ENCODE measurements at places on chromosomes 3 and 15.
A peak's percentile ranks its signal among the peaks of the same experiment; 100 is the strongest.

- H3K27me3 ChIP-seq = no peaks in the 10 kb centered on the region
- no peak for DNase-seq
- peak within 1 kb of the TSS; percentile 59 for H3K27ac ChIP-seq
- H3K36me3 ChIP-seq = no peaks in the 10 kb centered on the region
Measured at GRCh38 chr15:41558400-41559238, at the start of gene TYRO3. Gene TYRO3, plus strand, starts transcription at chr15:41559212. Its CDS starts 46 bp downstream, at chr15:41559258.

- peaks cover 10% of the 10 kb centered on the region for H3K4me1 ChIP-seq
- H3K4me3 ChIP-seq = no peak overlapping the region
- DNase-seq = no peak
- H3K27ac ChIP-seq = no peak overlapping the region
- no peaks in the 10 kb centered on the region for H3K36me3 ChIP-seq
Measured at GRCh38 chr3:120162400-120162799, 68.2 kb upstream of the GSK3B start.

- H3K27me3 ChIP-seq = no peaks in the 10 kb centered on the region
- no peaks in the 10 kb centered on the region for H3K36me3 ChIP-seq
- no peaks in the 10 kb centered on the region for H3K4me1 ChIP-seq
- no peak for DNase-seq
Measured at GRCh38 chr3:182116386-182116785, 404.7 kb downstream of the SOX2 start.

DNA sequence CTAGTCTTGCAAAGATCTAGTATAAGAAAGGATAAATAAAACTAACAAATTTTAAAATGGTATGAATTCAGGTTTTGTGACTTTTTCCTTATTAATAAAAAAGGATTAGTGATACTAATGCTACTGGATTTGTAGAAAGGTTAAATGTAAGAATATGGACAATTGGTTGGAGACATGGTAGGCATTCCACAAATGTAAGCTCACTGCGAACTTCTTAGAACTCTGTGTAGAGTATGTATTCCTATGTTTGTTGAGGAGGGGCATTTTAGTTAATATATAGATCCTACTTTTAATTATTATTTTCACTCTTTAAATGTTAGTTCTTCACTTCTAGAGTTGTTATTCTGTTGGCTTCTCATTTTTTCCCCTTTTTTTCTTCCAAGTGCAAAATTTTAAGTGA lies 414.3 kb downstream of the RBMS3 start:
- no peak for DNase-seq
- no peaks in the 10 kb centered on the region for H3K27me3 ChIP-seq
- no peaks in the 10 kb centered on the region for H3K36me3 ChIP-seq
- H3K4me3 ChIP-seq = no peak overlapping the region
- peaks cover 28% of the 10 kb centered on the region for H3K4me1 ChIP-seq

DNA sequence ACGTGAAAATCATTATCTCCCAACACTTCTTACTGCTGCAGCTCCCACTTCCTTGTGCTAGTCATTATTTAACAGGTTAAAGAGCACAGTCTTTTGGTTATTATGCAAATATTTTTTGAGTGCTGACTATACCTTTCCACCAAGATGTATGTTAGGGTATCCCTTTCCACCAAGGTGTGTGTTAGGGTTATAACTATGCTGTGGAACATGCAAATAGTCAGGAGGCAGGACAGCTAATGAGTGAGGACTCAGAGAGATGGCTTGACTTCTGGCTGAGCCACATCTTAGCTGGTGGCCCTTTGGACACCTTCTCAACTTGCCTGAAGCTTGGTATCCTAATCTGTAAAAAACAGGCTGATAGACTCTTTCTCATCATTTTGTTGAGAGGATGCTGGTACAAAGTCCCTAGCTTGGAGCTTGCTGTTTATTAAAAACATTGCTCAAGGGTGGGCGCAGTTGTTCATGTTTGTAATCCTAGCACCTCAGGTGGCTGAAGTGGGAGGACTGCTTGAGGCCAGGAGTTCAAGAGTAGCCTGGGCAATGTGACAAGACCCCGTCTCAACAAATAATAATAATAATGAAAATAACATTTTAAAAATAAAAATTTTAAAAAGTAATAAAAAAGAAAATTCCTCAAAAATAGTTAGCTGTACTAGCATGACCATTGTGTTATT lies 160.5 kb upstream of the ADAMTS9 start:
- H3K36me3 ChIP-seq = no peaks in the 10 kb centered on the region
- H3K27ac ChIP-seq = no peak overlapping the region
- H3K27me3 ChIP-seq = no peaks in the 10 kb centered on the region
- no peak for DNase-seq

GRCh38 chr3:86814321-86814720 lies 176.6 kb downstream of the VGLL3 start:
- no peak for DNase-seq
- H3K36me3 ChIP-seq = no peaks in the 10 kb centered on the region
- no peak overlapping the region for H3K27ac ChIP-seq
- no peaks in the 10 kb centered on the region for H3K4me1 ChIP-seq

DNA sequence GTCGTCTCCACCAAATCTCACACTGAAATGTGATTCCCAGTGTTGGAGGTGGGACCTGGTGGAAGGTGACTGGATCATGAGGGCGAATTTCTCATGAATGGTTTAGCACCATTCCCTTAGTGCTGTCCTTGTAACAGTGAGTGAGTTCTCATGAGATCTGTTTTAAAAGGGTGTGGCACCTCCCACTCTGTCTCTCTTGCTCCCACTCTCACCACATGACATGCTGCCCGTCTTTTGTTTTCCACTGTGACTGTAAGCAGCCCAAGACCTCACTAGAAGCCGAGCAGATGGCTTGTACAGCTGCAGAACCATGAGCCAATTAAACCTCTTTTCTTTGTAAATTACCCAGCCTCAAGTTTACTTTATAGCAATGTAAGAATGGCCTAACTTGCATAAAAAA lies 21.2 kb downstream of the RAD18 start:
- H3K27ac ChIP-seq = no peak overlapping the region
- no peak overlapping the region for H3K4me3 ChIP-seq
- no peaks in the 10 kb centered on the region for H3K27me3 ChIP-seq
- H3K36me3 ChIP-seq = no peaks in the 10 kb centered on the region
- no peak for DNase-seq

GRCh38 chr15:99963096-99963825 lies 230.0 kb upstream of the LYSMD4 start:
- H3K27me3 ChIP-seq = no peaks in the 10 kb centered on the region
- no peak overlapping the region for H3K4me3 ChIP-seq
- peak; percentile 81 for DNase-seq
- peaks cover 11% of the 10 kb centered on the region for H3K4me1 ChIP-seq
- no peak overlapping the region for H3K27ac ChIP-seq

DNA sequence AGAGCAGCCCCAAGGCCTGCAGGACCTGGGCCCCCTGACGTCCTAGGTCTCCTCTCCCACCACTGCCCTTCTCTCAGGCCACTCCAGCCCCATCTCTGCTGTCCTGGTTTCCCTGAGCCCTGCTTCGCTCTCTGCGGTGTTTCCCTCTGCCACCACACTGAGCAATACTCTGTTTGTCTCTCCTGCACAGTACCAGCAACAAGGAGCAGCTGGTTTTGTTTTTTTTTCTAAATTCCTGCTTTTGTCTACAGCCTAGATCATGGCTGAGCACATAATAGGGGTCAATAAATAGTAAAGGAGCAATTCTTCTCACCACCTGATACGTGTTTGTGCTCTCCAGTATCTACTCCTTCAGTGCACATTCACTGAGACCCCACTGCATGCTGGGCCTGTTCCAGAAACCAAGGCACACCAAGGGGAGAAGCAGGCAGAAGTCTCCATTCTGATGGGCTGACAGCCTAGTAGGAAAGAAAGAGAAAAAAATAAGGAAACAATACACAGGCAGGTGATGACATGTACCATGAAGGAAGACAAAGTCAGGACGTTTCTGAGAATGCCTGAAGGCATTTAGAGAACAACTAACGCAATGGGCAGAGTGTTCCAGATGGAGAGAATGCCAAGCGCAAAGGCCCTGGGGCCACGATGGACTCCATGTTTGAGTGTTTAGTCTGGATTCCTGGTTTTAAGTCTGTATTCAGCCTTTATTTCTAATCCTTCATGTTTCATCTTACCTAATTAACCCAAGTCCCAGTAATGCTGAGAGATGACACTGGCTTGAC lies 6.0 kb upstream of the ACAD9 start:
- no peak for DNase-seq
- H3K4me1 ChIP-seq = peaks cover 11% of the 10 kb centered on the region
- no peak overlapping the region for H3K4me3 ChIP-seq

DNA sequence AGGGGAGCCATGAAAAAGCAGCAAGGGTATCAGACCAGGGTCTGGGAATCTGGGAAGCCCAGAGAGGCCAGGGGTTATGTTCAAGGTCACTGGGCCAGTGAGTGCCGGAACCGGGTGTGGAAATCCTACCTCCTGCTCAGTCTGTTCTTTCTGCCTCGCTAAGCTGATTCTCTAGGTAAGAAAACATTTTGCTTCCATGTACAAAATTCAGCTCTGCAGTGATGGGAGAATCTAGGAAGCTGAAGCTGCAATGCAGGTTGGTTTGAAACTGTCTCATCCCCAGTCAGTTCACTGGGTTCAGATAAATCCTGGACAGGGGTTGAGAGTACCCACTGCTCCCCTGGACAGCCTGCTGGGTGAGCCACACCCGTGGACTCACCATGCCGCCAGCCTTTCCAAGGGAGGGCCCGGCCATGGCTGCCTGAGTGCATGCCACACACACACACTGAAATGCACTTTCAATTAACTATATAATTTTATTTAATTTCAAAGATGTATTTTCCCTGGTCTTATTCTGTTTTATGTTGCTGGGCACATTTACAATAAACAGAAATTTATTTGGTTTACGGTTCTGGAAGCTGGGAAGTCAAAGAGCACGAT lies 108.4 kb downstream of the CORO2B start:
- H3K27ac ChIP-seq = no peak overlapping the region
- no peaks in the 10 kb centered on the region for H3K36me3 ChIP-seq
- no peak for DNase-seq
- H3K4me3 ChIP-seq = no peak overlapping the region
- H3K4me1 ChIP-seq = no peaks in the 10 kb centered on the region
- H3K27me3 ChIP-seq = no peaks in the 10 kb centered on the region

DNA sequence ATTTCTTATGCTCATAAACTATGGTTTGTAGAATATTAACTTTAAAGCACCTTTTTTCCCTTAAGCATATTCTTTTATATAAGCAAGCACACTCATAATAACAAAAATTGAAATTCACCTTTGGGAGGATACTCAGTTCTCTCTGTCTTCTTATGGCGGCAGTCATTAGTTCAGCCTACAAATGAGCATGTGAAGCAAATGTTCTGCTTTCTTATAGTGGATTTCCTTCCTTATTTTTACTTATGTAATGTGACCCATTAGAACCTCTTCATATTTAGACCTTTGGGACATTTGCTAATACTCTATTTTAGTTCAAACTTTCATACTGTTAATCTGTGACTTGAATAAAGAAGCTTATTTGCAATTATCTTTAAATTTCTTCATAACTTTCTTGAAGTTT lies at the start of gene P2RY13:
P2RY13 (minus strand) TSS at position 187 of the 400 bp plus-strand sequence; CDS start at position 166, 21 bp downstream.
- H3K4me3 ChIP-seq = no peak within 1 kb of the TSS
- peaks cover 16% of the 10 kb centered on the region for H3K4me1 ChIP-seq
- DNase-seq = no peak
- H3K36me3 ChIP-seq = no peaks in the 10 kb centered on the region

DNA sequence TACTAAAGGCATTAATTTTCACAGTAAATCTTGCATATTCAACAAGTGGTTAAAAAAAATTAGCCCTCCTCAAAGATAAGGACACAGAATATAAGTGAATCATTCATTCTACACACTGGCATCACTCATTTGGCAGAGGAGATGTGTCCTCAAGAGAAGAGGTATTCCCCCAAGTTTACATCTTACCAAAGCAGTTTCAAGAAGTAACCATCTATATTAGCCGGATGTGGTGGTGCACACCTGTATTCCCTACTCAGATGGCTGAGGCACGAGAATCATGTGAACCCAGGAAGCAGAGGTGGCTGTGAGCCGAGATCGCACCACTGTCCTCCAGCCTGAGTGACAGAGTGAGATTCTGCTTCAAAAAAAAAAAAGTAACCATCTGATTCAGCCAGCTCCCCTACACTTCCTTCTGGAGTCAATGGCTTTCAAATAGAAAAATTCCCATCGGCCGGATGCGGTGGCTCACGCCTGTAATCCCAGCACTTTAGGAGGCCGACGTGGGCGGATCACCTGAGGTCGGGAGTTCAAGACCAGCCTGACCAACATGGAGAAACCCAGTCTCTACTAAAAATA lies 15.4 kb downstream of the RAF1 start:
- peaks cover 78% of the 10 kb centered on the region for H3K4me1 ChIP-seq
- H3K36me3 ChIP-seq = no peaks in the 10 kb centered on the region

DNA sequence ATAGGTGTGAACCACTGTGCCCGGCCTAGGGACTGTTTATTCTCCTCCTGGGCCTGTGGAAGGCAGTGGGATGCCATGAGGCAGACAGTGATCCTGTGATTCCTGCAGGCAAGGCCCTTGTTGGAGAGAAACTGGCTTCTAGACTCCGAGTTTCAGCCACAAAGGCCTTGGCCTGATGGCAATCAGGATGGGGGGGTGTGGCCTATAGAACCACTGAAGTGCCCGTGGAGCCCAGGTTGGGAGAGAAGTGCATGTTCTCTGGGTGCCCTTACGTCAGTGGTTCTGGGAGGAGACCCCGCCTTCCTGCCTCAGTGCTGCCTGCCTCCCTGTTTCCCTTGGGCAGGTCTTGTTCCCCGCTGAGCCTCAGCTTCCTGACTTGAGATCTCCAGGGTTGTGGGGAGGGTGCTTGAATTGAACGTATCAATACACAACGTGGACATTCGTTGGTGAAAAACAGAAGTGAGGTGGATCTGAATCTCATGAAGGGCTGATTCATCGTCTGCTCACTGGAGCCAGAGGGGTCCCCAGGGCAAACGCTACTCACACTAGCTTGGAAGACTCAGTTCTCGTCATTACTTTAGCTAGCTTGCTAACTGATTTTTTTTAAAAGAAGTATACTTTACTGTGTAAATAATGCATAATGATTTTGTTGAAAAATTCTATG lies 31.8 kb downstream of the IRAK2 start:
- peaks cover 73% of the 10 kb centered on the region for H3K4me1 ChIP-seq
- DNase-seq = no peak
- no peaks in the 10 kb centered on the region for H3K27me3 ChIP-seq
- H3K27ac ChIP-seq = no peak overlapping the region

GRCh38 chr15:90053685-90054466 lies 48.4 kb downstream of the IDH2 start:
- DNase-seq = no peak
- H3K27me3 ChIP-seq = no peaks in the 10 kb centered on the region
- no peaks in the 10 kb centered on the region for H3K36me3 ChIP-seq
- H3K4me3 ChIP-seq = no peak overlapping the region

GRCh38 chr3:119529883-119530282 lies 29.5 kb downstream of the CD80 start:
- no peaks in the 10 kb centered on the region for H3K4me1 ChIP-seq
- no peaks in the 10 kb centered on the region for H3K27me3 ChIP-seq
- H3K36me3 ChIP-seq = no peaks in the 10 kb centered on the region
- H3K4me3 ChIP-seq = no peak overlapping the region
- H3K27ac ChIP-seq = no peak overlapping the region
- no peak for DNase-seq

DNA sequence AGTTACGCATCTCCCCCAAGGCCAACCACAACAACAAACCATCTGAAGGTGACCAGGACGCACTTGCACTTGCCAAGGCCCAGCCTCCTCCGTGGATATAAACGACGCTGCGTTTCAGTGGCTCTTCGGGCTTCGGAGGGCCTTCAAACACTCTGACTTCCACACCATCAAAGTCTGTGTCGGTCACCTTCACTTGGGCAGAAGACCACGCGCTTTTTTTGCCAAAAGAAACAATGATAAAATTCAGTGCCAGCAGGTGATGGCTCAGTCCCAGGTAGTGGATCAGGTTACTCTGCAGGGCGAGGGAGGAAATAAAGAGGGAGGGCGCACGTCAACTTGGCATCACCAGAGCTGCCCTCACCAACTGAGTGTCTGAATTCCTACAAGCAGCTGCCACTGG lies 63.0 kb downstream of the NCEH1 start:
- H3K36me3 ChIP-seq = no peaks in the 10 kb centered on the region
- DNase-seq = no peak
- no peak overlapping the region for H3K4me3 ChIP-seq
- H3K27me3 ChIP-seq = no peaks in the 10 kb centered on the region
- peak overlapping the region; percentile 58 for H3K27ac ChIP-seq

Measured in vagina (tissue), 2 donors.